ENCODE measurements at places on chromosomes 7 and 10.
A peak's percentile ranks its signal among the peaks of the same experiment; 100 is the strongest.

DNA sequence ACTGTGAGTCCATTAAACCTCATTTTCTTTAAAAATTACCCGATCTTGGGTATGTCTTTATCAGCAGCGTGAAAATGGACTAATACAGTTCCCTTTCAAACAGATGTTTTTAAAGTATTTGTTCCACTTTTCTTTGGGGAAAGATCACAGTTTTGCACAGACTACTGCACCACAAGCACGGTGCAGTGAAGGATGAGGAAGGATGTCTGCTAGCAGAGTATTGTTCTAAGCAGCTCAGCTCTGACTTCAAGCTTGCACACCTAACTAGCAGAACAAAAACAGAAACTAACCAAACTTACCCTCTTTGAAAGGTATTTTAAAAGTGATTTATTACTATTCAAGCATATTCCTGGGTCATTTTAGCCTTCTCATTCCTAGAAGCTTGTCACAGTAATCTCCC, 20.0 kb downstream of the THNSL1 start:
- DNase-seq, result no peak

DNA sequence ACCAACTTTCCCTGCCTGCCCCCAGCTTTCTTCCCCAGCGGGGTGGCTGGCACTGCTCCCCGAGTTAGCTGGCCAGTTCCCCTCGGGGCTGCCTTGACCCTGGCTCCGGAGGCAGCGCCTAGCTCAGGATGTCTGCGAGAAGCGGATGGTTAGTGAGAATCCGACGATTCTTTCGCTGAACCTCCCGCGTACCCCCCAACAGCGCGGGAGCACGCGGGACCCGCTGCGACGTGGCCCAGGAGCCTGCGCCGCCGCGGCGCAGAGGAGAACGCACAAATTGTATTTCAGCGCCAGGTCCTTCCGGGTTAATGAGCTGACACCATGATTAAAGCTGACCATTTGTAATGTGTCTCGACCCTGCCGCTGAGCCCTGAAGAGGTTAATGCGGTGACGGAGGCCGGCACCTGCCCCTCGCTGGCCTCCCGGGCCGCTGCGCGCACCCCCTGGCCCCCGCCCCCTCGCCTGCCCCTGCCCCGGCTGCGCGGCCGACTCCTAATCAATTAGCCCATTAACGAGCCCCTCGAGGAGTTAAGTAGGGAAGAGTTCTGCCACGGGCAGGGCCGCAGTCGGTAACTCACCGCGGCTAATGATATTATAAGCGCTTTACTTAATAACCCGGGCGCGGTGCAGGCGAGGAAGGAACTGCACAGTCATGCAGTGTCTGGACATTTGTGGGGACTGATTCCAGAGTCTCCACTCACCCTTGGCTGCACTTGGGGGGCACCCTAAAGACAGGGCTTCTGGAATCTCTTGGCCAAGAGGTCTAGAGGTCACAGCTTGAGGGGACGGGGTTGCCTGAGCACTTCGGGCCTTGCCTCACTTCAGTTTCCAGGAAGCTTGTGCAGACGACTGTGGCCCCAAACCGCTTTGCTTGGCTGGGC, 1.7 kb upstream of the HMX2 start:
- no peak for DNase-seq

DNA sequence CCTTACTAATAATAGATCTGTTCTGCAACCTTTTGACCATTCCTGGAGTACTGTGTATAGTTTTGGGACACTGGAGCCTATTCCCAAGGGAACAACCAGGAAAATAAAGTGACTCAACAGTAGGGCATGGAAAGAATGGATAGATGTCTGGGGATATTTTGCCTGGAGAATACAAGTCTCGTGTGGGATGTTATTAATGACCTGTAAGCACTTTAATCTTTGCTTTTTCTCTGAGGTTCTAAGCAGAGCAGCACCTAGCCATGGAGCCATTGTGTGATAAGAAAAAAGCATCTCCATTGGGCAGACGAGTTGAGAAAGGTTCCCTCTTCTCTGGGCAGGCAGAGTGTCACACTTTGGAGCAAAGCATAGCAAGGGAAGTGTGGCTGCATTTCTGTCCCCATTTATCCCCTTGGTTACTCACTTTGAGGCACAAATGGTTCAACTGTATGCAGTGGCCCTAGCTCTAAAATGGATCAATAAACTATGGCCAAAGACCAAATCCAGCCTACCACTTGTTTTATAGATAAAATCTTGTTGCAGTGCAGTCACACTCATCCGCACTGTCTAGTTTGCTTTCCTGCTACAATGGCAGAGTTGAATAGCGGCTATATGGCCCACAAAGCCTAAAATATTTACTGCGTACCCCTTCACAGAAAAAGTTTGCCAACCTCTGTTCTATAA, 21.0 kb upstream of the CCDC71L start:
- DNase-seq, result no peak

GRCh38 chr7:28411876-28412662, at the start of gene CREB5:
TSS of gene CREB5 (plus strand) at chr7:28412518. CDS start at chr7:28412915, 397 bp downstream.
- no peak for DNase-seq

- DNase-seq, result no peak
Measured at GRCh38 chr7:142434666-142435167, 176.9 kb upstream of the PRSS58 start.

- no peak for DNase-seq
Measured at GRCh38 chr10:133151543-133151972, 8.5 kb upstream of the KNDC1 start.

GRCh38 chr10:52250510-52250909, 63.6 kb upstream of the DKK1 start:
- no peak for DNase-seq

DNA sequence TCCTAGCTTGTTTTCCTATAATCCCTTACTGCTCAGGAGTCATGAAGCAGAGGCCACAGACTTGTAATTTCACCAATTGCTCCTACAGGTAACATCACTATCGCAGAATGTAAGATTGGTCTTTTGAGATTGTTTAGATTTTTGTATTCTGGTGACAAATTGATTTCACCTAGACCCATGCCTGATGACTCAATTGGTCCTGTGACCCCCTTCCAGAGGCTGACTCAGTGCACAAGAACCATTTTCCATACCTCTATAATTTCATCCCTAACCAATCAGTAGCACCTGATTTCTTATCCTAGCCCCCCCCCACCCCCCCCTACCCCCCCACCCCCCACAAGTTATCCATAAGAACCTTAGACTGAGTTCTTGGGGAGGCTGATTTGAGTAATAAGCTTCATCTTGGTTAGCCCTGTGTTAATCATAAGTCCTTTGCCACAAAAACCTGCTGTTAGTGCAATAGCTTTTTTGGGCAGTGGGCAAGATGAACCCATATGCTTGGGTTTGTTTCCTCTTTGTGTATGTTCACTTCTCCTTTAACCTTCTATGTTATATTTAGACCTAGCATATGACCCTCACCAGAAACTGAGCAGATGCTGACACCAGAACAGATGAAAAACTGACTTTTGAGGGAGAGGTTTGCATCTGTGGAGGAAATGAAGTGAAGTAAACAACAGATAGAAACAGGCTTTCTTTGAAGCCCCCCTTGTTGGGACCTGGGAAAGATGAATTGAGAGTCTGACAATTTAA, 187.1 kb downstream of the KIF20B start:
- no peak for DNase-seq

DNA sequence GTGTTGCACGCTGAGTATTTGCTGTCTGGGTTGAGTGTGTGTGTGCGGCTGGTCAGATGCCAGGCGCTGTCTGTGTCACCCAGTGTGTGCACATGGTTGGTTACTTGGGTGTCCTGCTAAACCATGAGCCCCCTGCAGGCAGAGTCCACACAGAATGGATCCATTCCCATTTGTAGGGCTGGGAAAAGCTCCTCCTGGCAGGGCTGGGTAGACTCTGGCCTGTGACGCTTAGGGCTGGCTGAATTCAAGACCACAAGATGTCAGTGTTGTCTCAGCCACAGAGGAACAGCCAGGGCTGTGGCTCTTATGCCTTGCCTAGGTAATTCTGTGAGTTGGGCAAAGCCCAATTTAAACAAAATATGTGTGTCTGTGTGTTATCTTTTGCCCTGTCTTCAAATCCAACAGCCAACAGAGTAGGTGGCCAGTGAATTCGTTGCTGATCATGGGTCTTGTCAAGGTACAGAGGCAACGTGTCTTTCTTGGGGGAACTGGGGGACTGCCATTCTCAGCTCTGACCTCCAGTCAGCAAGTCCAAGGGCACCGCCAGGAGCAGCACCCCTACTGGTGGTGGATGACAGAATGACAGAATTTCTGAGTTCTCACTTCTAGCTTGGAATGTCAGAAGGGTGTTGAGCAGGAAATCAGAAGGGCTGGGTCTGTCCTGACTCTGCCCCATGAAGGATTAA, 285.1 kb downstream of the CCSER2 start:
- peak; percentile 19 for DNase-seq

DNA sequence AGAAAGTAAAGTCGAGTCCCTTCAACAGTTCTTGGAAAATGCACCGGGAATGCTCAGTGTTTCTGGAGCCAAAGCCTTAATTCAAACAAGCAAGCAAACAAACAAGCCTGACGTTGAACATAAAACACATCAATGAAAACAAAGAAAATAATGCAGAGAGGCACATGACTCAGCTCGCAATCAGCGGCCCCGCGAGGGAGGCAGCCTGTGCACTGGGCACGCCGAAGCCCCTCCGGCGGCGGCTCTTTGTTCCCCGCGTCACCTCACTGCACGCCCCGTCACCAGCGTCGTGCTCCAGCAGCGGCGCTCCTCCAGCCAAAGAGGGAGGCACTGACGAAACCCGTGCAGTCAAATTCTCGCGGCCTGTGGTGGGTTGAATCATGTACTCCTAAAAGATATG, 151.5 kb downstream of the DNAJB6 start:
- no peak for DNase-seq

- DNase-seq, result no peak
Measured at GRCh38 chr7:17033245-17033644, 151.5 kb upstream of the AGR3 start.

- no peak for DNase-seq
Measured at GRCh38 chr10:49184642-49185111, 3.5 kb downstream of the TMEM273 start.

All from HuH-7.5 (cell line).